ENCODE measurements at places on chromosomes 3 and 15.

DNA sequence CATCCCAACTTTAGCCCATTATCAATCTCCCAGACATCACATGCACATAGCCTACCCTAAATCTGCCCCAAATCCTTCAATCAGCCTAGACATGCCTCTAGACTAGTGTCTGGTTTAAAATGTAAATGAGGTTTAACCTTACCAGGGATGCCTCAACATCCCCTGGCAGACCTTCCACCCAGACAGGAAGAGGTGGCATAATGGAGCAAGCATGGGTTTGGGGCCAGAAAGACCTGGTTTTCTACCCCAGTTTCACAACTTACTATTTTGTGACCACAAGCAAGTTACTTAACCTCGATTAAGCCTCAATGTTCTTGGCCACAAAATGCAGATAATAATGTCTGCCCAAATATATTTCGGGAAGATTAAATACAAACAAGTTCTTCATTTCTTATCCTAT is 28.3 kb upstream of the THBS1 start:
- DNase-seq = no peak

DNA sequence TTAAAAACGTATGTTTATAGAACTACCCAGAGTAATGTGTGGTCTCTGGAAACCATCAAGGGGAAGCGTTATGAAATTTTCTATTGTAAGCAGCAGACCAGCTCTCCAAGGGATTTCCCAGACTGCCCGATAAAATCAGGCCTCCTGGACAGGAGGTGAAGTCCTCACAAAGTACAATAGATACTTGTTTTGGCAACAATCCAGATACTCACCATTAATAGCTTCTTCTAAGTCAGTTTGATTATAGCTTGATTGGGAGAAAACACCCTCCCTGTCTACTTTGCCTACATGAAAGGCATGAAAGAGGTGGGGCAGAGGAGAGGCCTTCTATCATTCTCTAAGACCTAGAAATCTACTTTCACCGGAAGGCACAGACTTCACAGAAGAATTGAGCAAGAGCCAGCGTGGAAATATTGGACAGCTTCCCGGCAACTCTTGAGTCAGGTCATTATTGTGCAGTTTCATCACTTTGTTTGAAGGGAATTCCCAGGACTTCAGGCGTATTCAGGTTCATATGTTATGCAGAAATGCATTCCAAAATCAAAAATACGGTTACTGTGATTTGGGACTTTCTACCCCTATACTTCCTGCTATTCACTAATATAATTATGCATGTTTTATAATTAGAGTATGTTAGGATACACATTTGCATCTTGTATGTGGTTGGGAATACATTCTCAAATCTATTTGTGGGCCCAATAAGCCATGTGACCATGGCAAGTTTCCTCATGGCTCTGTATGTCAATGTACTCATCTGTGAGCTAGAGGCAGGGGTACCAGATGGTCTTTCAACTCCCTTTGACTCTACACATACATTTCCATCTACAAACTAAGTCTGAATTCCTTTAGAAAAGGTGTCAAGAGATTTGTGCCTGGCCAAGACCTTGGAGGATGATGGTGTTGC is 103.5 kb downstream of the CD47 start:
- peak; percentile 61 for DNase-seq

- DNase-seq = peak; percentile 94
These were observed 20.6 kb upstream of the KCTD6 start for GRCh38 chr3:58471025-58471887.

DNA sequence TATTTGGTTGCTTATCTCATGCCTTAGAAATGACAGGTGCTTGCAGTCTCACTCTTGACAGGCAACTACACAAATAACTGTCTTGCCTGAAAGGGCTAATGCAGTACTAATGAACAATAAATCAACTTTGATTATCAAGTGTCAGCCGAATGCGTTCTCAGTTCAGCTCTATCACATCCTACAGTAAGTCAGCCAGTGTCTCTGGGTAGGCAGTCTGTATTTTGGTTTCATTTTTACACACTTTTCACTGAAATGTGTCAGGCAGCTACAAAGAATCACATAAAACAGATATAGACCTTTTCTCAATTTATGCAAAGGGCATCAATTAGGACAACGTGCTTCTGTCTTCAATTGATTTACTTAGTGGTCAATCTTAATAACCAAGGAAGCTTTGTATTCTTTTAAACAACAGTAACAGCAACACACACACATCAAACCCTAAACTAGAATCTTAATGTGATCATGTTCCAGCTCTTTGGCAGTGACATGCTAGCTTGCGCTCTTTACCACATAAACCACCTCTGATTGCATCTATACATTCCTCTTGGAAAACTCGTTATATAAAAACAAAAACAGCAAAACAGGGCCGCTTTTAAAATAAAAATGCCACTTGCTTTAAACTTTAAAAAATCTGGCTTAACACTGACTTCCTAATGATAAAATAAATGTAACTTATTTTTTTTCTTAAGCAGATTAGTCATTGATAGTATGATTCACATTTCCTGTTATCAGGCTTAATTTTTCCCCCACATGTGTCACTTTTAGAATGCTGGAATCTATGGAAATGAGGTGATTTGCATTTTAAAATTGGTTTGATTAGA is 520.4 kb downstream of the FOXP1 start:
- DNase-seq = no peak

DNA sequence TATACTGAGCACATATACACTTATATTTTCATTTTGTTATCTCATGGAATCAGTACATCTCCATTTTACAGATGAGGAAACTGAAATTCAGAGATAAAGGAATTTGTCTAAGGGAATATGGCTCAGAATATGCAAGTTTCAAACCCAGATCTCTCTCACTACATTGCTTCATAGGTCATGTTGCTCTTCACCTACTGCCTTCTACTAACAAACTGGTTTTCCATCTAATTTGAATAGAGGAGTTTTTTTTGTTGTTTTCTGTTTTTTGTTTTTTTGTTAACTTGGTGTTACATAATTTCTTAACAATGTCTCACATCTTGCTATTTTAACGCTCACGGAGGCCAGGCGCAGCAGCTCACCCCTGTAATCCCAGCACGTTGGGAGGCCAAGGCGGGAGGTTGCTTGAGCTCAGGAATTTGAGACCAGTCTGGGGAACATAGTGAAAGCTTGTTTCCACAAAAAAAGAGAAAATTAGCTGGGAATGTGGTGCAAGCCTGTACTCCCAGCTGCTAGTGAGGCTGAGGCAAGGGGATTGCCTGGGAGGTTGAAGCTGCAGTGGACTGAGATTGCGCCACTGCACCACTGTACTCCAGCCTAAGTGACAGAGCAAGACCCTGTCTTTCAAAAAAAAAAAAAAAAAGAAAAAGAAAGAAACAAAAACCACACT is 37.0 kb downstream of the FMN1 start:
- no peak for DNase-seq

DNA sequence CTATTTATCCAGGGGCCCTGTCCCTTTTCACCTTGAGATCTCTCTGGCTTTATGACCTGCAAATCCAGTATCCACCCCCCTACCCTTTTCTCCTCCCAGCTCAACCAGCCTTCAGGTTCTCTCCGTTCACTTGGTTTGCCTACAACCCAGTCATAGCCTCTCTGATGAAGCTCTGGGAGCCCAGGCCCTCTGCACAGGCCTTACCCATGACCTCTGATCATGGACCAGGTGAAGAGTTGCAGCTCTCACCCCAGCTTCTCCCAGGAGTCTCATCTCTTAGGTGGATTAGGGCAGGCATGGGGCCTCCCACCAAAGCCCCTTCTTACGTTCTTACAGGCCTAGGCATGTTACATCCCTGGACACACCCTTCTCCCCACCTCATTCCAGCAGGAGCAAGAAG is 59.8 kb downstream of the EXOG start:
- DNase-seq = no peak

GRCh38 chr3:126979046-126979628 is 3.8 kb upstream of the PLXNA1 start:
- DNase-seq = no peak

DNA sequence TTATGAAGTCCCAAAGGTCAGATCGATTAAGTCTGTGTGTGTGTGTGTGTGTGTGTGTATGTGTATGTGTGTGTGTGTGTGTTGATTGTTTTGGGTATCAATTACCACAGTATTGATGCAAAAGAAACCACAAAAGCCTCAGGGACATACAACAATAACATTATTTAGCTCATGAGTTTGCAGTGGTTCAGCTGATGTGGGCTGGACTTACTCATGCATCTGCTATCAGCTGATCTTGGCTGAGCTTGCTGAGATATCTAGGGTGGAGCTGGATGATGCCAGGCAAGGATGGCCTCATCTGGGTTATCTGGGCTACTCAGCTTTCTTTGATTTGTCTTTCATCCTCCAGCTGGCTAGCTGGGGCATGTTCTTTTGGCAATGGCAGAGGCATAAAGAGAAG is 82.4 kb upstream of the PRR23C start:
- peak; percentile 72 for DNase-seq

- no peak for DNase-seq
These were observed 50.5 kb downstream of the THBS1 start for GRCh38 chr15:39631357-39631756.

DNA sequence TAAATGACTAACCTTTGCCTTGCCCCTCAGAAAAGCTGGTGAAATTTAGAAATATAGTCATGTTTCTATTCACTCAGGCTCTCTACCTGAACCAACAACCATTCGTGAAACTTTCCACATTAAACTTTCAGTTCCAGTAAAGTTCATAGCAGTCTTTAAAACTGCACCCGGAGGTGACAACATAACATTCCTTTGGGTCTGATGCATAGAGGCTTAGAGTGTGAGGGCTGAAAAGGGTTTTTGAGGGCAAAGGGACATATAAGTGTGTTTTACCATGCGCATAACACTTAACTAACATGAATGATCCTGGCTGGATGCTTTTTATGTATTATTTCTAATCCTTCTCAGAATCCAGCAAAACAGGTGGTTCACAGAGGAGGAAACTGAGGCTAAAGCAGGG is 471.7 kb upstream of the MCTP2 start:
- no peak for DNase-seq

- DNase-seq = no peak
These were observed 100.8 kb upstream of the ALDH1A3 start for GRCh38 chr15:100778831-100779288.

DNA sequence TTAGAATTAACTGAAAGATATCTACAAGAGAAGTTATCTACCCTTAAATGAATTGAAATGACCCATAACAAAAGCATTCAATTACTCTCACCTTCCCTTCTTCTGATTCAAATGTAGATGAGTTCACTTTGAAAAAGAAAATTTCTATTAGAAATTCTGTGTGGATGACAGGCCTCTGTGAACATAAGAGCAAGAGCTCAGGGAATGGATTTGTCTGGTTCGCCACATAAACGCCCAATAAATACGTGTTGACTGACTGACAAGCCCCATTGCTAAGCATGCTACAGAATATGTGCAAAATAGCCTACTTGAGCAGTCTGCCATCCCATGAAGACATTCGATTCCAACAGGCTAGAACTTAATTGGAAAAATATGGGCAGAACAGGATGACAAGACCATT is 315.9 kb downstream of the MECOM start:
- DNase-seq = no peak

GRCh38 chr3:25747033-25747432 is 36.2 kb downstream of the NGLY1 start:
- DNase-seq = no peak

DNA sequence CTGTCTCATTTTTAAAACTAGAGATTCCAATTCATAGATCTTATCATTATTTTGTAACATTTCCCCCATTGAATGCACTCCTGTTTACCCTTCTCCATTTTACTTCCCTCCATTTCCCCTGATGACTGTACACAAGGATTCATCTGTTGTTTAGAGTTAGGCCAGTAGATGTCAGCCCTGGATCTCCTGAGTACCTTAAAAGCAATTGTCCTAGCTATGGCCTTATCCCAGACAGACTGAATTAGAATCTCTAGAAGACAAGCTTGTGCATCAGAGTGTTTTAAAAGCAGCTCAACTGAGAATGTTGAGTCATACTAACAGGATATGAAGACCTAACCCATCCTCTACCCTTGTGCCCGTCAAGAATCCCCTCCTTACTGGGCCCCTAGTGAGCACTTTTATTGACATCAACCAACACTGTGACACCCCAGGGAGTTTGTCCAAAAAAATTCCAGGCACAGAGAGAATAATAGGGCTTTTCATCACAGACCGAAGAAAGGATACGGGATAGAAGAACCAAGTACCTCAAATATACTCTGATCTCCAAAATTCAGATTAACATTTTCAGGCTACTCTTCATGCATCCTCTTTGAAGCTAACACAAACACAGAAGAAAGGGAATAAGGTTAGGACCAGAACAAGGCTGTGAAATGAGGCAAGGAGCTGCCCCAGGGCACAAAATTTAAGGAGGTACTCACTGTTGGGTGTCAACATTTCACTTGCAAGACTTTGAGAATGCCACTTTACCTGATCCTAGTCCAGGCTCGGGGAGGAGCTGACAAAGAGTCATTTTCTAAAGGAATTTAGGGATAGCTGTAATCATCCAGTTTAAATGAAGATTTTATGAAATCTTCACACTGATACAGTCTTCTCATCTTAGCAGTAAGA is 17.1 kb downstream of the ZBED2 start:
- peak; percentile 79 for DNase-seq

- DNase-seq = no peak
These were observed 187.5 kb downstream of the FNDC3B start for GRCh38 chr3:172226831-172227230.

DNA sequence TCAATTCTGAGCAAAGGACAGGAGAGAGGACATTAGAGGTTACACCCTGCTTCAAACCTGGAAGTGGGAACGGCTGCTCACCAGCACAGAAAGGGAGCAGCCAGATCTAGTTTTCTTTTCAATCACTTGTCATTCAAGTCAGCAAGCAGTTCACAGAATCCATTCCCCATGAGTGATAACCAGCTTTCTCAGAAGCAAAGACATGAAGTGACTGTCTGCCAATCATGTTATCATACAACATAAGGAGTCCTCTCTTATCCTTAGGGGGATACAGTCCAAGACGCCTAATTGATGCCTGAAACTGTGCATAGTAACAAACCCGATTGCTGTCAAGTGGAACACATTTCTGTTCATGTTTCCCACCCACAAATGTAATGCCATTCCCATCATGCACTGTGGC is 54.7 kb downstream of the FAM98B start:
- DNase-seq = no peak

DNA sequence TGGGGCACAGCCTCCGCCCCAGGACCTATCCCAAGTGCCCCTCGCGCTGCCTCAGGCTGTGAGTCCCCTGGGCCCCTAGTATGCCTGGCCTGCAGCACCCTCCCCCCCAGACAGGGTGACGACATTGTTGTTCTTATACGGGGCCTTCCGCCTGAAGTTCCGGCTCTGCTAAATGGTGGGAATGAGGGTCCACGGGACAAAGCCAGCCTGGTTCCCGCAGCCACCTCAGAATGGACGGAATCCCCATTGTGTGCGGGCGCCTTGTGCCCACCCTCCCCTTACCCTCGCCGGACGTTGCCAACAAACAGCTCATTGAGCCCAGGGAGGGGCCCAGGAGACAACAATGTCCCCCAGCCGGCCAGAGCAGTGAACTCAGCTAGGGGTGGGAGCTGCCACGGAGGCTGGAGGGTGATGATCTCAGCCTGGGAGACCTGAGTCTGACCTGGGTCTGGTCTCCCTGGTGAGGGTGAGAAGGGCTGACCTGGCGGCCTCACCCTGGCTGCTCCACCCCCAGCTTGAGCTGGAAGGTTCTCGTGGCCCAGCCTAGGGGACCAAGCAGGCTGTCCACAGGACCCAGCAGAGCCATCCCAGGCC is 10.2 kb upstream of the DLL4 start:
- DNase-seq = no peak
